ENCODE measurements at places on chromosomes 6 and 20. TPM values are rescaled to one million over a fixed set of nuclear protein-coding genes. Genes with fewer than 3 reads are reported as not detected.

Gene OR2J3
- total RNA-seq = not detected

Gene ANKEF1
- 2.4 TPM for total RNA-seq

Gene GHRH
- not detected for total RNA-seq

Gene MRAP2
- total RNA-seq = not detected

Gene OXT
- not detected for total RNA-seq

Gene STMND1
- 0.17 TPM for total RNA-seq

Gene PRELID3B
- total RNA-seq = 36.1 TPM

Gene HLA-DRB5
- not detected for total RNA-seq
